ENCODE measurements at places on chromosomes 6 and 20.

GRCh38 chr20:34222208-34222607 lies 19.0 kb upstream of the ASIP start:
- DNase-seq = no peak

DNA sequence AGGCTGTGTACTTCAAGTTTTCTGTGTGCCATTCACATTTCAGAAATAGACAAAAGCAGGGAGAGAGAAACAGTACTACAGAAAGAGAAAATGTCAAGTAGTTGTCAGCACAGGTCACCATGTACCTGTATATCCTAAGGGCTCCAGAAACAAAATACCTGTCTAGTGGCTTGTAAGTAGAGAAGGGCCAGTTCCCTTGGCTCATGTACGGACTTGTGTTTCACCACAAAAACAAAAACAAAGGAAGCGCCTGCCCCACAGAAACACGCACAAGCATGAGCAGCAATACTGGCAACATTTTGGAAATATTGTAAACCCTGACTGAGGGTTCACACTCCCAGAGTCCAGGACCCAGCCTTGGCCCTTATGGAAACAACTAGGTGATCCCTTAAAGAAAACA lies 44.3 kb downstream of the CNKSR3 start:
- no peak for DNase-seq

DNA sequence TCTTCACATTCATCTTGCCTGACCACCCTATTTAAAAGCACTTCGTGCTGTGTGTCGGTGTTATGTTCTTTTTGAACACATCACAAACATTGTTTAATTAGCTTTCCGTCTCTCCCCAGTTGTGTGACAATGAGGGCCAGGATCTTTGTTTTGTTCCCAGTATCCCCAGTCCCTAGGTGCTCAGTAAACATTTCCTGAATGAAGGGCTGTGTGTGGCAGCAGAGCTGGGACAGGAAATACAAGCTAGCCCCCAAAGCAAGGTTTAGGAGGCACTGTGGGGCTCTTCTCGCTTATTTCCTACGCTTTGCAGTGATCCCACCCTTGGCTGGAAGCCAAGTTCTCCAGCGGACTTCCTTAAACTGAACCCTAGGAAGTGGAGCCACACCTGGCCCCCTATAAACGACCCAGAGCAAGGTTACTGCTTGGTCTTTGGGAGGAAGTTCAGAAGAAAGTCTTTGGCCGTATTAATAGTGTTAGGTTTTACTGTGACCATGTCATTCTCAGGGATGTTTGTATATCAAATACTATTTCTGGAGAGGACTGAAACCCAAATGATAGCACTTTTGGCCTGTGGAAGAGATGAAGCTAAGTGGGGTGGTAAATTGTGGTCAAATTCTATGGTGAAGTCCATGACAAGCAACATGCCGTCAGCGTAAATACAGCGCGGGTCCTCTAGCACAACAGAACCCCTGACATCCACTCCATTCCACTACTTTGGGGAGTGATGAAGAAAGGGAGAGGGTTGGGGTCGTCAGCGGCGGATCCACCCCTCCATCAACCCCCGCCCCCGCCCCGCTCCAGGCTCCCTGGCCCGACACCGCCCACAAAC lies 570 bp upstream of the FANCE start:
- DNase-seq = no peak

DNA sequence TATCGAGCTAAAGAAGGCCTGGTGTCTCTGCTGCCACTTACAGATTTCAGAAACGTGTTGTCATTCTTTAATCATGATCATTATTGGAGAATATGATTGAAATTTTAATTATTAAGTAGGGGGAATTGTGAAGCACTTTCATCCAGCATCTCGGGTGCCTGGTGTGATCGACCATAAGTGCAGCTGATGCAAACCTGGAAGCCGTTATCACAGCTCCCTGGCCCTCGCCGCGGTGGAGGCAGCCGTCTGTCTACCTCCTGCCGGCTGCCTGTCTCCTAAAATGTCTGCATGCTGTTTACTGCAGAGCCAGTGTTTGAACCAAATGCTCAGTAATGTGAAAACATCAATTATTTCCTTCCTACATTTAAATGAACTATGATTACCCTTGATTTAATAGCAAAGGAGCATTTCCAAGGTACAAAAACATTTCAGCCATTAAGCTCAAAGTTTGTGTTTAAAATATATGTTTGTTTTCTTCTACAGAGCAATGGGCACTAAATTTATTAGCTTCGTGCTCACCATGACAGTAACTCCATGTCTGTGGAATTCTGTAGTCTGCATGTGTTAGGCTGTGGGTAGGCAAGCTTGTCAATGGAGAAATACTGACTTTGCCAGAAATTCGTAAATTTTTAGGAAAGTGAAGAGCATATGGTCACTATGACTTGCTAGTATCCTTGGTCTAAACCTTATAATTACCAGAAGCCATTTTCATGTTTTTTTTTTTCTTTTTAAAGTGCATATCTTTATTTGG lies 184.5 kb upstream of the AGPAT4 start:
- no peak for DNase-seq

DNA sequence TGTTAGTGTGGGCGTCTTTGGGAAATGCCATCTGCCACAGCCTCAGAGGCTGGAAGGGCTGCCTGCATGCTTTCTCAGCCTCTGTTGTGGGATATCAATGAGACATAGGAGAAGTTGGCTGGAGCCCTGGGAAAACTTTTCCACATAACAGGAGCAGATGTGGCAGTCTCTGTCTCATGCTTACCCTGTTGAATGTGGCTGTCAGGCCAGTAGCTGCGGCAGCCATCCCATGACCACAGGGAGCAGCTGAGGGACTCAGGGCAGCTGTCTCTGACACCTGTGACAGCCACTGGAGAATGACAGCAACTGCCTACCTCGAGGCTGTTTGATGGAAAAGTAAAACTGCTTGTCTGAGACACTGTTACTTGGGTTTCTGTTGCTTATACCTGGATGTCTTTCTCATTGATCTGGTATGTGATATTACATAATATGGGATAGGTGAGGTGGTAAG lies 64.4 kb downstream of the TULP4 start:
- DNase-seq = no peak

- DNase-seq = no peak
Measured at GRCh38 chr6:164049517-164049988, 635.0 kb downstream of the QKI start.

DNA sequence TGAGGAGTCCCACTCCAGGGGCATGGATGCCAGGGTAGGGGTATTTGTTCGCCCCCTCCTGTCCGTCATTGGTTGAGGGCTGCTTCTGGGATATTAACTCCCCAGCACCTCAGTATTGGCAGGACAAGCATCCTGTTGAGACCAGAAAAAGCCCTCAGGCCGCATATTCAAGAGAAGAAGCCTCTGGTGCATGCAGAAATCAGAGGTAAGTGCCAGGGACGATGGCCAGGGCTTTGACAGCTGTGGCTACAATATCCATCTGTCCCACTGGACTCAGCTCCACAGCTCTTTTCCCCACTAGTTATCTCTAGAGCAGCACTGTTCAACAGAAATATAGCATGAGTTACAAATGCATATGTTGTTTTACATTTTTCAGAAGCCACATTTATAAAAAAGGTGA lies 651.3 kb downstream of the KIF16B start:
- no peak for DNase-seq

- no peak for DNase-seq
Measured at GRCh38 chr20:38471987-38472512, 593 bp upstream of the RALGAPB start.

DNA sequence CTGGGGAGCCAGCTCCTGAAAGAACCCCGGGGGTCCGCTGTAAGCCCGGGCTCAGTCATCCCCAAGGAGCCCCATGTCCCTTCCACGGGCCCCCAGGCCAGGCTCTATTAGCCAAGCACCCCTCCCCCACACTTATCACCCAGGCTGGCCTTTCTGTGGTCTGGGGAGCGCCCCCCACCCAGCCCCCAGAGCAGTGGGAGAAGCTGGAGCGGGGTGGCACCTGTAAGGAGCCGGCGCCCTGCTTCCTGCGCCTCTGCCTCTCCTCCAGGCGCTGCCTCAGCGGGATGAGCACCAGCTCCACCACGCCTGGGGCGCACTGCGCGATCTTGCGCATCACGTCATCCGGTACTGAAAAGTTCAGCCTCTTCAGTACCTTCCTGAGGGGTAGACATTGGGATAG lies 2.3 kb downstream of the SPEF1 start:
- DNase-seq = no peak

GRCh38 chr6:5036269-5036668 lies 32.4 kb upstream of the RPP40 start:
- DNase-seq = no peak

GRCh38 chr6:42195415-42195814 lies 659 bp upstream of the GUCA1B start:
- DNase-seq = no peak

DNA sequence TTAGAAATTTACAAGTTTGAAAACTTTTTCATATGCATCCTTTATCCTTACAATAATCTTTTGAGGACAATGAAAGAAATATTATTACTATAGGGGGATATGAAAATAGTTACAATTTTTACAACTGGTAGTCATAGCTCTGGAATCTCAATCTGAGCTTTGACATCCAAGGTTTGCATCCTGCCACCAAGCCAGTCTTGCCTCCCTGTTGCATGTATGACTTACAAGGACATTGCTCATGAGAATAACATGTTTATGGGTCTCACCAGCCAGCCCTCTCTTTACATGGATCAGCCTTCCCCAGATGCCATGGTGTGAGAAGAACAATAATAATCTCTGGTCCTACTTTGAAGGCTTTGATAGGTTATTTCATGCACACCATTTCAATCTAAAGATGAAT lies 67.5 kb downstream of the THEMIS start:
- no peak for DNase-seq

DNA sequence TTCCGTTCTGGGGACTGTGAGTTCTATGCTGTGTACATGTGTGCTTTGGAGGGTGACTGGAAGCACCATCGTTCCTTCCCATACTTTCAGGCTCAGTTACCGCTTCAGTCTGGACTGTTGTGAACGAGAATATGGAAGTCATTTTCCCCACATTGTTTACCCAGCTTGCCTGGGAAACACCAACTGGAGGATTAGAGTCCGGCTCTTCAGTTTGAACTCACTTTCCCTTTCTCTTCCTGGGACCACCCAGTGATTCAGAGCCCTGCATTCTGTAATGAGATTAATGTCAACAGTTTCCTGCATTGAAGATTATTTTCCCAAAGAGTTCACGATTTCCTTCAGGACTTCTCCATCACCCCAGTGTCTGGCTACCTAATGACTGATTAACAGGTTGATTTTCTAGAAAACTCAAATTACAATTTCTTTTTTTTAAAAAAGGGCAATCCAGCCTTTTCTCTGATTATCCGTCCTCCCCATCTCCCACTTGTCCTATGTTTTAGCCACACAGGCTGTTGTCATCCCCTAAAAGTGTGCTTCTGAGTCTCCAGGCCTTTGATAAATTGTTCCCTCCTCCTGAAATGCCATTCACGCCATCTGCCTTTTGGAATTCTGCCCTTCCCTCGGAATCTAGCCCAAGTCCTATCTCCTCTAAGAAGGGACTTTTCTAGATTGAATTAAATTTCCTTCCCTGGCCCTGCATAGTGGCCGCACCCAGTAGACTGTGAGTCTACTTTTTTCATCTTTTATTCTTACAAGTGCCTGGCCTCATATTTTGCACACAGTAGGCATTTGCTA lies 3.3 kb upstream of the TAGAP start:
- no peak for DNase-seq

- no peak for DNase-seq
Measured at GRCh38 chr6:168570211-168570610, 129.2 kb downstream of the SMOC2 start.

GRCh38 chr6:80618953-80619352 lies 512.5 kb downstream of the BCKDHB start:
- no peak for DNase-seq
